ENCODE measurements at places on chromosomes 12 and 14.

DNA sequence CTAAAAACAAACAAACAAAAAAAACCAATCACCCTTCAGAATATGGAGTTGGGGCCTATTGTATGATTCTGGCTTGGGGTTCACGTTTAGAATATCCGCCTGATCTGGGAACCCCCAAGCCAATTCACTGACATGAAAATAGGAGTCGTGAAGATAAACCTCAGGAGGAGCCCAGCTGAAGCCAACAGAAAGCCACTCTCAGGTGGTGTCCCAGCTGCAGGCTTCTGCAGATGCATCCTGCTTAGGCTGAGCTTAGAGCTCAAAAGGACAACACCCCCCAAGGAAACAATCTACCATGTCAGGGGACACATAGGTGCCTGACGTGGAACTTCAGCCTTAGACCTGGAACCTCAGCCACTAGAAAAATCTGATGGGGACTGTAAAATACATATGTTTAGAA, 51.9 kb downstream of the SYNE3 start:
- no peak for DNase-seq

DNA sequence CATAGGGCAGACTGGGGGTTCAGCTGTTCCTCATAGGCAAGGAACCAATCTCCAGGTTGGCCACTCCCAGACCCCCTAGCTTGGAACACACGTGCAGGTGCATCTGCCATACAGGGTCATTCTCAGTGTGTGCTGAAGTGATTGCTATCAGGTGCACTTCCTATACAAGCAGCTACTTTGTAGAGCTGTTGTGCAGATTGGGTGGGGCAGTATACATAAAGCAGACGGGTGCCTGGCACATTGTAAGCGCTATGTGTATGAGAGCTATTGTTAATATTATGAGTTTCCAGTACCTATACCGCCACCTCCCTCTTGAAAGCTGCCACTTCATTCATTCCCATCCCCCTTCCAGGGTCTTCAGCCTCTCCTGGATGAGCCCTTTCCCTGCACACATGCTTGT, 17.3 kb downstream of the IRF2BPL start:
- no peak for DNase-seq

DNA sequence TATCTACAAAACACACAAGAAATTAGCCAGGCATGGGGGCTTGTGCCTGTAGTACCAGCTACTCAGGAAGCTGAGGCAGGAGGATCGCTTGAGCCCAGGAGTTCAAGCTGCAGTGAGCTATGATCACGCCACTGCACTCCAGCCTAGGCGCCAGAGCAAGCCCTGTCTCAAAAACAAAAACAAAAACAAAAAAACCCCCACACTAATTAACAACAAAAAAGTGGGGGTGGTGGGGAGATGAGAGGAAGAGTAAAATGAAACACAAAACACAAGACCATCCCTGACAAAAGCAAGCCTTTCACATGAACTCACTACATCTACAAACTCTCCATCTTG, 53.9 kb upstream of the HECTD1 start:
- DNase-seq, result no peak

DNA sequence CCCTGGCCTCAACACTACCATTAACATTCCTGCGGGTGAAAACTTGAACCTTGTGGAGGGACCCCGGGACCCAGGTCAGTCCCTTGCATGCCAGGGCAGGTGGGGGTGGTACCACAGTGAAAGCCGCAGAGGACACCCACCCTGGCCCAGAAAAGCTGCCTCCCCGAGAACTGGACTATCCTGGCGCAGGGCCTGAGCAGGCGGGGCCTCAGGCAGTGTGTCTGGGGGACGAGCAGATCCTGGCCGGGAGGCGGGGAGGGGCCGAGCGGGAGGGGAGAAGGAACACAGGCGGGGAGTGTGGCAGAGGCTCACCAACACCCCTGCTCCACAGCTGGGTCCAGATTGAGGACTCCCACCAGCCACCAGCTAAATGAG, 10.0 kb downstream of the AHNAK2 start:
- peak; percentile 62 for DNase-seq

DNA sequence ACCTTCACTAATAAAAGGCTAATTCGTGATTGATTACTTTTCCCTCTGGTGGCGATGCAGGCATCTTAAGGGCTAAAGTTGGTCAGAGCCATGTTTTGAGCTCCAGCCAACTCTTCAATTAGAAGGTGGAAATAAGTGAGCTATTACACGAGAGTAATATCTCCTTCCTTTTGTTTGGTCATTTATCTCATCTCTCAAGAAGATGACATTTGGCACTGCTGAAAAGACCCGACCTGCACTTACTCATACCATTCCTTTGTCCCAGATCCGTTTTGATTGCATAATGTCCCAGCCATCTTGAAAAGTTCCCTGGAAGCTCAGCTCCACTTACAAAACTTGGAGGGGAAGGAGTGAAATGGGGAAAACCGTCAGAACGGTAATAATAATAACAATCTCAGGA, 316.2 kb downstream of the VRK1 start:
- no peak for DNase-seq

DNA sequence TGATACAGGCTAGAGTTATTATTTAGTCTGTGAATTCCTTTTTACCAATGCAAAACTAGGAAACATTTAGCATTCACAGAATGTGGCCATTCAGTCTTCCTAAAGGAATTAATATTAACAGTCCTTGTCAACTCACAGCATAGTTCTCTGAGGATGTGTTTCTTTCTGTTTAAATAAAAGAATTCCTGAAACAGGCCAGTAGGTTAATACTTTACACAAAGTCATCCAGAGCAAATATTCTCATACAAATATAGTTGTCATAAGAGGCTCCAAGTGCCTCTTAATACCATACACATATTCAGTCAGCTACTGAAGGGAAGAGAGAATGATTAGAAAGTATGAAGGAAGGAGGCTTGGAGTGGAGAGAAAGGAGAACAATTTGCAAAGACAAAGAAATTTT, 120.1 kb downstream of the LMNTD1 start:
- no peak for DNase-seq

- DNase-seq, result peak; percentile 48
Observed at GRCh38 chr12:64826234-64826633, 1.8 kb downstream of the TBC1D30 start.

DNA sequence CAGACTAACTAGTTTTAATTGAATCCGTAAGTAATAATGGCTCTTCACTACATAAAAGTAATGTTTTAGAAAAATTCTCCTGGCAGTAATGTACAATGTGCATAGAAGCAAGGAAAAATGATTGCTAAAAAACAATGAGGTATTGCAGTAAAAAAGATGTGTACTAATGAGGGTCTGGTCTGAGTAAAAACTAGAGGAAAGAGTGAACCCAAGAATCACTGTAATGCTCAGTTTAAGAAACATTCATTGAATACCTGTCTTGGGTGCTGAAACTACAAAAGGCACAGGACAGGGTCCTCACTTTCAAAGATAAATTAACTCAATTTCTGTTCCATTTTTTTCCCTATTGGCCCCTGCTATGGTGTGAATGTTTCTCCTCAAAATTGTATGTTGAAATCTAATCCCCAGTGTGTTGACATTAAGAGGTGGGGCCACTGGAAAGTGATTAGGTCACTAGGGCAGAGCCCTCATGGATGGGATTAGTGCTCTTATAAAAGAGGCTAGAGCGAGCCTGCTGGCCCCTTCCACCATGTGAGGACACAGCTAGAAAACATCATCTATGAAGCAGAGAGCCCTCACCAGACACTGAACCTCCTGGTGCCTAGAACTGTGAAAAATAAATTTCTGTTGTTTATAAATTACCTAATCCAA, 51.6 kb downstream of the RPS6KA5 start:
- DNase-seq, result no peak

DNA sequence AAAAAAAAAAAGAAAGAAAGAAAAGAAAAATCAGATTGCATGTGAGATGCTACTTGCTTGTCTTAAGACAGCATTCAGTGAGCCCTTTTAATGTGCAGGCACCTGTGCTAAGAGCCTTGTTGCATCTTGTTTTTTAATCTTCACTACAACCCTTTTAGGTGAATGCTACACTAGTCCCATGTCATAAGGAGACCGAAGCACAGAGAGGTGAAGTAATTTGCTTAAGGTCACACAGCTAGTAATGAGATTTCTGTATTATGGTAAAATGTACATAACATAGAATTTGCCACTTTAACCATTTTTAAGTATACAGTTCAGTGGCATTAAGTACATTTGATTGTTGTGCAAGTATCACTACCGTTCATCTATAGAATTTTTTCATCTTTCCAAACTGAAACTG, 32.1 kb upstream of the PWP1 start:
- no peak for DNase-seq

- no peak for DNase-seq
Observed at GRCh38 chr12:78386871-78387270, 477.7 kb upstream of the SYT1 start.

- no peak for DNase-seq
Observed at GRCh38 chr12:55844961-55845360, 2.2 kb upstream of the MMP19 start.

DNA sequence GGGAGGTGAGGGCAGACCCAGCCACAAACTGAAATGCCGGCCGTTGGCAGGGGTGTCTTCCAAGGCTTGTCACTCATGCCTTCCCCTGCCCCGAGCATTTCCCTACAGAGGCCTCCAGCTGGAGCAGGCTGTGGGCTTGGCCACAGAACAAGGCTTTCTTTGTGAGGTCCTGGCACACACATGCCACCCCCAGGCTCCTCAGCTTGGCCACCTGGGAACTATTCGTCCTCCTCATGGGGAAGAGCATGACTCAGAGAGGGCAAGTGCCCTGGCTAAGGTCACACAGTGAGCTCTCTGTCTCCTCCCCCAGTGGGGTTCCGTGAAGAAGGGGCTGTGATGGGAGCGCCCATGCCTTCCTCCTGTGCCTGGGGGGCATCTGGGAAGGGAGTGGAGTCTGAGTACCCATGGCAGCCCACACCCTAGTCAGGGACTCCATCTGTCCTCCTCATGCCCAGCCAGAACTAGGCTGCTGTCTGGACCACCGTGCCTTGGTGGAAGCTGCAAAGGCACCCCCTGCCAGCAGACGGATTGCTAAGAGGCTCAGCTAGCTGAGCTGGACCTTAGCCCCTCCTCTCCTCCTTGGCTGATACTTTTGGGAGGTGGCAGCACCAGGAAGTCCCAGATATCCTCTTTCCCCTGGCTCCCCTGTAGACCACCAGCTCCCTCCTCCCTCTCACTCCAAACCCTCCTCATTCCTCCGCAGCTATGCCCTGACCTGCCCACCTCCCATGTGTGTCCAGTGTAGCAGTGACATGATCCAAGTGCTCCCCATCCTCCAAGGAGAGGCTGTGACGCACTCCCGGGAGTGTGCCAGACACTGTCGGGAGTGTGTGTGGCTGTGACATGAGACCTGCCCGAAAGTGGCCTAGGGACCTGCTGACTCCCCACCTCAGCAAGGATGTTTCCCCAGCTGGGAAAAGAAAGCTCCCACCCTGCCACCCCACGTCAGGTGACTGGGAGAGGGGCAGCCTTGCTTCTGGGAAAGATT, 21.4 kb downstream of the ABCB9 start:
- no peak for DNase-seq

GRCh38 chr12:132444957-132445883, 44.7 kb upstream of the FBRSL1 start:
- no peak for DNase-seq

GRCh38 chr14:95918466-95918865, 41.8 kb downstream of the TUNAR start:
- DNase-seq, result no peak

DNA sequence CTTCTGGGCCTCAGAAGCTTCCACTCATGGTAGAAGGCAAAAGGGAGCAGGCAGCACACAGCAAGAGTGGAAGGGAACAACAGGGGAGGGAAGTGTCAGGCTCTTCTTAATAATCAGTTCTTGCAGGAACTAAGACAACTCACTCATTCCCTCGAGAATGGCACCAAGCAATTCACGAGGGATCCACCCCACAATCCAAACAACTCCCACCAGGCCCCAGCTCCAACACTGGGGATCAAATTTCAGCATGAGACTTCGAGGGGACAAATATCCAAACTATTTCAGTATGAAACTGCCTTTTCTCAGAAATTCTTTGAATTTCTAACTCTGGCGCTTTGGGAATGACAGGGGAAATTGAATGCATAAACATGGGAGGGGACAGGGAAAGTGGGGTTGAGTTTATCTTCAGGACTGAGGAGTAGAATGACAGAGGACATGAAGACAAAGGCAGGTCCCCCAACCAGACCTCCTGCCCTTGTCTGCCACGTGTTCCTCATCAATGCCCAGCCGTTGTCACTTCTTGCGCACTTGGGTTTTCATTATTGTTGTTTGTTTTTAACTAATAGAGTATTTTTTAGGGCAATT, 24.6 kb upstream of the APOF start:
- DNase-seq, result peak; percentile 50

GRCh38 chr14:71967704-71968103, 35.5 kb downstream of the RGS6 start:
- no peak for DNase-seq

- DNase-seq, result no peak
Observed at GRCh38 chr12:120241561-120242274, 23.8 kb downstream of the PXN start.

DNA sequence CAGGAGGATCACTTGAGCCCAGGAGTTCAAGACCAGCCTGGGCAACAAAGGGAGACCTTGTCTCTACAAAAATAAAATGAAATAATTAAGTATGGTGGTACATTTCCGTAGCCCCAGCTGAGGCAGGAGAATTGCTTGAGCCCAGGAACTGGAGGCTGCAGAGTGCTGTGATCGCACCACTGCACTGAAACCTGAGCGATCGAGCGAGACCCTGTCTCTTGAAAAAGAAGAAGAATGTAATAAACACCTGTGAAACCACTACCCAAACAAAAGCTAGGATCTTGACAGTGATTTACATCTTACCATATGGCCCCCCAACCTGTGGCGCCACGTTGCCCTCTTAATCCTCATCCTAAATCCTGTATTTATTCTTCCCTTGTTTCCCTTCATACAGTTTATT, 5.7 kb upstream of the DTX1 start:
- DNase-seq, result no peak
